Activated T-cell treated with anti-CD3 and anti-CD28 coated beads, Interleukin-2, amount 50 U/mL, for 72 hours (primary cell): ENCODE measurements at places on chromosomes 1 and 21. TPM values are rescaled to one million over a fixed set of nuclear protein-coding genes. Genes with fewer than 3 reads are reported as not detected.

- DNase-seq, result no peak
These were observed 46.6 kb downstream of the CENPF start for GRCh38 chr1:214649607-214650006.

Gene RHEX
- total RNA-seq, result not detected

- DNase-seq, result no peak
These were observed 45.3 kb upstream of the KCNE1 start for GRCh38 chr21:34557261-34557660.

Gene HCN3
- 4.1 TPM for total RNA-seq

DNA sequence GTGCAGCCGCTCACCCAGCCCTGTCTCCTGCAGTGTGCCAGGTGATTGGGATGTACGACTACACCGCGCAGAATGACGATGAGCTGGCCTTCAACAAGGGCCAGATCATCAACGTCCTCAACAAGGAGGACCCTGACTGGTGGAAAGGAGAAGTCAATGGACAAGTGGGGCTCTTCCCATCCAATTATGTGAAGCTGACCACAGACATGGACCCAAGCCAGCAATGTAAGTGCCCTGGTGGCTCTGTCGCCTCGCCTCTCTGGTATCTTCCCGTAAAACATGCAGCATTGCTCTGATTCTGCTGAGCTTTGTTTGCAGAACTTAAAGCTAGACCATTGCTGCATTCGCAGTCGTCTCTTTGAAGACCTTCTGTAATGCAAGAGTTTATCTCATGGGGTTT lies 79.2 kb downstream of the ATP5PO start:
- DNase-seq, result no peak
